ENCODE measurements at places on chromosomes 12 and 14.

GRCh38 chr12:21583587-21583986 is 21.1 kb downstream of the GYS2 start:
- no peak for DNase-seq

GRCh38 chr12:67910360-67911274 is 78.6 kb upstream of the IFNG-AS1 start:
- no peak for DNase-seq

DNA sequence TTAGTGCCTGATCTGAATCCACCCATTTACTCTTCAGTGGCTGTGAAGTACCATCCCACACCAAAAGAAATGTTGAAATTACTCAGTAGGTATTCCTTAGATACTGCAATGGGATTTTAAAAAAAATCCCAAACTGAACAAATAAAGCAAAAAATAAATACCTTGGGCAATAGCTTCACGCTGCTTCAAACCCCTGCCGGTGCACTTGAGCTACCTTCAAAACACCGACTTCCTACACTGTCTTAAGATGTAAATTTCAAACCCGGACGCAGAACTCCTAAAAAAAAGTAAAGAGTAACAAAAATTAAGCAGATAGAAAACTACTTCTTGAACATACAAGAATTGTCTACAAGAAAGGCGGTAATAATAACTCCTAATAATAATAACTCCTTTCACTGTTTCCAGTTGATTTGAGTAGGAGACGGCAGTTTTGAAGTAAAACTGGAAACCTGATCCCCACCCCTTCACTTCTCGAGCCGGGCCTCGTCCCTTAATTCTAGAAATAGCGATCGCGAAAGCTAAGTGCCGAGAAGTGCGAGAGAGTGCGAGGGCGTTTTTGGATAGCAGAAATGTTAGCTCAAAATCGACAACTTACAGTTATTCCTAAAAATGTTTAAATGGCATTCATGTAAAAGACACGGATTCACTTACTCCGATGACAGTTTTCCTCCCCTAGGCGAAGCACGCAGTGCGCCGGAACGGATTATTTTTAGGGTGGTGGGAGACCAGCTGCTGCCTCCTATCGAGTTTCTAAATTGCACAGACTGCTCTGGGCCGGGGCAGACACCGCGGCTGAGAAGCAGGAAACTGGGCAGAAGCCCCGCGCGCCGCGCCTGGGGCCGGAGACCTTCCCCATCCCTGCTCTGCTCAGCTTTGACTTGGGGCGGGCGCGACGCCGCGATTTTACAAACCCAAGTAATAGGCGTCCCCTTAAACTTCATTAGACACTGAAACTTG is at the start of gene ABCC9:
ABCC9 (minus strand) TSS at position 878 of the 957 bp plus-strand sequence. CDS start 4,752 bp downstream, outside the sequence.
- peak; percentile 88 for DNase-seq

- no peak for DNase-seq
Measured at GRCh38 chr14:32457213-32457920, 128.3 kb downstream of the AKAP6 start.

GRCh38 chr12:110436231-110436630 is 13.9 kb downstream of the ARPC3 start:
- DNase-seq = no peak

DNA sequence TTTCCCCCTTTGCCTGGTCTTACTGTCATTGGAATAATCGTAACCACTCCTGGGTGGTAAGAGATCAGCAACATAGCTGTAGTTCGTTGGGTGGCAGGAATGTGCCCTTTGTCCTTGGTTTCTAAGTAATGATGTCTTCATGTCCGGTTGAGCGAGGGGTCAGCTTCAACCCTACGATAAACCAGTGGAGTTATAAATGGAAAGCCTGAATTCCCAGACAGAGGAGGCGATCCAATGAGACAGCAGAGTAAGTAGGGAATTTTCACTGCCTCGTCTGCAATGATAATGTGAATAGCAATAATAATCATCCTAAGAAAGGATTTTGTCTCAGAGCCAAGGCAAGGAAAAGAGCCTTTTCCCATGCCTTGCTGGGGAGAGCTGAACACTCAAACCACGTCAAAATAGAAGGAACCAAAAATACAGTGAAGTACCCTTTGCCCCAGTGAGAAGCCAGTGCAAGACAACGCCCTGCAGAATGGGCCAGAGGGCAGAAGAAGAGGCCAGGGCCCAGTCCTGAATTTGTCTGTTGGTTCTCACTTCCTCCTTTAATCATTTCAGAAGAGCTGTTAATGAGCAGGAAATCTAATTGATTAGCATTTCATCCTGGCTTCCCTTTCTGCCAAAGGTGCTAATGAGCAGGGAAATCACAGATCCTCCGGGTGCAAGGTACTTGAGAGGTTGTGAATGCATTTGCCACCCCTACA is 330.7 kb downstream of the CACNA1C start:
- peak; percentile 45 for DNase-seq

DNA sequence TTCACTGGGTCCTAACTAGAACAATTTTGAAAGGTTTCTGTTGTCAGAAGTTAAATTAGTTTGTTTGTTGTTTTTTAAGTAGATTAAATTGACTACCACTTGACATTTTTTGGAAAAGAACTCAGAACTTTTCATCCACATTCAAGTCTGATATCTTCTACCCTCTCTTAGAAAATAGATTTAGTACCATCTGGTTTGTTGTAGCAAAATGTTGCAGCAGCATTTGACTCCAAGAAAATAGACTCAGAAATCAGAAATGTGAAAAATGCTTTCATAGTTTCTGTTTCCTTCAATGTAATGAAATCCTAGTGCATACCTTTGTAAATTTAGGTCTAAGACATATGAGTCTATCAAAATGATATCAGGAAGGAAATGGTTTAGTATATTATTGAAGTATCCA is 256.3 kb upstream of the CLEC14A start:
- DNase-seq = peak; percentile 87

DNA sequence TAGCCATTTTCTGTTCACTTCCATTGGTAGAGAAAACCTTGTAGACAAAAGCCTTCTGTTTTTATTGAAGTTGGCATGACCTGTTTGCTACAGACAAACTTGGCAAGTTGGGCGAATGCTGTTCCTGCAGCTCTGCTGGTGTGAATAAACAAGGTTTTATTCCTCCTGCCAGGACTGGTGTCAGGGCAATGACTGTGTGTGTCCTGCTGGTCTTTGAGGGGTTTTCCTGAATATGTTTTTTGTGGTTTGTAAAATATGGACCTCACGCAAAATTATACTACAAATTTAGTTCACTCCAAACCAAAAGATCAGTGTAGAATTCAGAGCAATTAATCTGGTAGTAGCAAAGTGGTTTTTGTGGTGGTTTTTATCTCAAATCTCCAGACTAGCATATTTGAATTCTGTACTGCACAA is 140.8 kb downstream of the ERC1 start:
- peak; percentile 45 for DNase-seq

GRCh38 chr14:59507752-59508103 is 23.4 kb downstream of the JKAMP start:
- no peak for DNase-seq

DNA sequence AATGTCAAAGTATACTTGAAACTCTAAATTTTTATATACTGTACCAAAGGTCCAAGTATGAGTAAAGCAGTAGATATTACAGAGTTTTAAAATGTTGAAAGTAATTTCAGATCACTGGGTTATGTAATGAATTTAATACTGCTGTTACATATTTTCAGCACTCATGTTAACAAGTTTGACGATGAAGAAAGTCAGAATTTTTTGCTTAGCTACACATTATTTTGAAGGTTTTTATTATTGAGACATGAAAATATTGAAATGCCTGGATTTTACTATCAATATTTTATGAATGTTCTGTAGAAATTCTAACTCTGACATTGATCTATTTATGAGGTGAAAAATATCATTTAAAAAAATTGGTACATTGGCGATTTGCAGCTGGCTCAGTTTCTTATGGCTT is 1030.3 kb downstream of the FSCB start:
- DNase-seq = no peak

GRCh38 chr12:26096036-26096435 is 28.8 kb downstream of the BHLHE41 start:
- DNase-seq = no peak

GRCh38 chr14:23005451-23006187 is 4.3 kb downstream of the C14orf93 start:
- no peak for DNase-seq

DNA sequence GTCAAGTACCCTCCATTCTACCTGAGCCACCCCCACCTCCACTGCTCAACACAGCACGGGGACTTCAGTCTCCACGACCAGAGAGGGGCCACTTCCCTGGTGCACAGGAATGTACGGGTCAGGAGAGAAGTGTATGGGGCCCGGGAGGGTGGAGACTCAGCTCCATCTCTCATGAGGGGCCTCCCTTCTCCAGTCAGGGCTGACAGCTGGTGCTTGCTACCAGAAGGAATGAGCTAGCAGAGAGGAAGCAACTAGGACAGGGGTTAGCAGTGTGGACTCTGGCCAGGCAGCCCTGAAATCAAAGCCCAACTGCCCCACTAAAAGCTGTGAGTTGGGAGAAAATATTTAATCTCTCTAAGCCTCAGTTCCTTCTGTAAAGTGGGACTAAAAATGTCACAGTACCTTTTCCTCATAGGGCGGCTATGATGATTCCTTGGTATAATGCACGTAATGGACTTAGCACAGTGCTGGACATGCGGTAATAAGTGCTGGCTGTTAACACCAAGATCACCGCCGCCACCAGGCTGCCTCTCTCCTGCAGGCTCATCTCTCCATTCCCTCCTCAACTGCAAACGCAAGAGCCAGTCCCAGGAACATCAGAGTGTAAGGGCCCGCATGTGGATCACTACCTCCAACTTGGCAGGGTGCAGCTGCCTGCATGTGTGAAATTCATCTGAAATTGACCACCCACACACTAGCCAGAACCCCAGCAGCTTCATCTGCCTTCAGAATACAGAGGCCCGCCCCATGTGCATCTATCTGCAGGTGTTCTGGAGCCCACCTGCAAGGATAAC is 14.6 kb downstream of the ACTN1 start:
- DNase-seq = no peak

GRCh38 chr12:103013741-103014300 is 56.3 kb downstream of the ASCL1 start:
- peak; percentile 85 for DNase-seq

- DNase-seq = no peak
Measured at GRCh38 chr12:88241862-88242570, 99.9 kb downstream of the TMTC3 start.

- peak; percentile 67 for DNase-seq
Measured at GRCh38 chr12:106672314-106673025, 89.7 kb downstream of the RFX4 start.

DNA sequence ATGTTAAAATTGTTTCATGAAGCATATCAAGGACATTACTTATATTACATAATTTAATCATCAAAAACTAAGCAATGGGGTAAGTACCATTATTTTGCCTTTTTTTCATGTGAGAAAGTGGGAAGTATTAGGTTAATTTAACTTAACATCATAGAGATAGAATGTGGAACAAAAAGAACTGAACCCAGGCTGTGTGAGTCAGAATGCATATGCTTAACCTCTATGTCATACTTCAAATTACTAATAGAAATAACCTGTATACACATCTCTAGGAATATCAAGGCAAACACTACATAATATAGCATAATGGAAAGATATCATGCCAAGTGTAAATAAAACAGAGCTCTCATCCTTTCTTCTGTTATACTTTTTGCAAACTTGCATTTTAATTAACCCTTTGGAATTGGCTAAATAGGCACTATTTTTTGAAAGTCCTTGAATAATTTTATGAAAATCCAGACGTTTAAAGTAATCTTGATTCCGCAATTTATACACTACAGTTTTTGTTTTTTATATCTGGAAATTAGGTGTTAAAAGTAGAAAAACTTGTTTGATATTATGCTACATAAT is 777.7 kb downstream of the SLC6A15 start:
- no peak for DNase-seq

- no peak for DNase-seq
Measured at GRCh38 chr12:108254030-108254429, 85.1 kb downstream of the CMKLR1 start.
